Activated naive CD4-positive, alpha-beta T cell treated with Interleukin-2 at 50 U/mL for 16 hours (primary cell): ENCODE measurements at places on chromosomes 4 and X.

GRCh38 chrX:72477781-72478181 is 94.9 kb downstream of the HDAC8 start:
- DNase-seq: no peak

GRCh38 chr4:158850800-158851644 is 82.2 kb downstream of the FNIP2 start:
- DNase-seq: no peak

DNA sequence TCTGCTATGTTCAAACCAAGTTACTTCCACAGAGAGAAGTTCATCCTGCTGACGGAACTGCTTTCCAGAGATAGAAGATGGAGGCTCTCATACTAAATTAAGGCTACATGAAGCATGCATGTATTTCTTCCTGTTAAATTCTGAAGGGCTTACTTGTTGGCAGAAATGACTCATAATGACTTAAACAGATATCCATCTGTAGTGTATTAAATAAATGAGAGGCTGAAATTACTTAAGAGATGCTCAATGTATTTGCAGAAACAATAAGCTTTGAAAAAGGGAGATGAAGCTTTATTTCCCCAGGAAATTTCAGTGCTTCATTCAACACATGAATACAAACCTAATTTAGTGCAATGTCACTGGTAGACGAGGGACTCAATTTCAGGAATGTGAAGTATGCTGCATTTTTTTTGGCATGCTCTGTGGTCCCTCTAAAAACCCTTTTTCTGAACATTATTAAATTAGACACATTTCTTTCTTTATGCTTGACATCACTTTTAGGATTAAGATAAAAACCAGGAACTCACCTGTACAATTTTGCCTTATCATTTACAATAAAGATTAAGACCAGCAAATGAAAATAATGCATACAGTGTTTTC is 759.1 kb upstream of the POU3F4 start:
- no peak for DNase-seq

- DNase-seq: no peak
Observed at GRCh38 chrX:6777238-6778002, 242.5 kb upstream of the VCX3A start.

DNA sequence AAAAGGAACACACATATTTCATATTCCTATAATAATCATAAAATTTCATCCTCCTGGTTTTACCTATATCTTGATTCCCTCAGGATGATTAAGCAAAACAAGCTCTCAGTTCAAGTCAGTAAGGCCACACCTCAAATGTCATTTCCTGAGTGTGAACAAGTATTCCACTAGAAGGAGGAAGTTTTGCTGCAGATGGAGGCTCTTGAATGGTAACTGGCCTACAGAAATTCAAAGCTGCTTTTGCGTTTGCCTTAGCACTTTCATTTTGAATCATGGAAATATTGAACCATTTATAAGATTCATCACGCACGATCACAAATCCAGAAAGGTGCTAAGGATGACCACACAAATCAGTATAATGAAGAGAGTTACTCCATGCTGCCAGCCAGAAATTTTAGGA is 254.4 kb upstream of the CXXC4 start:
- no peak for DNase-seq

DNA sequence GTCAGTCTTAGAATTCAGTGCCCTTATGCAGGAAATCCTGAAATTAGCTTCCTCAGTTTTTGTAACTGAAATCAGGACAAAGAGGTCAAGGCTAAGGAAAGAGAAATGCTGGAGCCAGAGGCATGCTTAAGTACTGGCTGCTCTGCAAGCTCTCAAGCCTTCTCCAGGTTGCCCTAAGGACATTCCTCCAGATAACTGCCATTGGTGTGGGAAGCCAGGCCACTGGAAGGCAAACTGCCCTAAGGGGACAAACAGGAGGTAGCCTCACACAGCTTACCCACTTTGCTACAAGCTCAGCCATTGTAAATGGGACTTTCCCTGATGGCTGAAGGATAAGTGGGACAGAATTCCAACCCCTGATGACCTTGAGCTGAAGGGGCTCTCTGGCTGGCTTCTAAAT is 606.9 kb upstream of the PCDH10 start:
- DNase-seq: no peak

- no peak for DNase-seq
Observed at GRCh38 chrX:148530464-148531077, 30.2 kb downstream of the AFF2 start.

DNA sequence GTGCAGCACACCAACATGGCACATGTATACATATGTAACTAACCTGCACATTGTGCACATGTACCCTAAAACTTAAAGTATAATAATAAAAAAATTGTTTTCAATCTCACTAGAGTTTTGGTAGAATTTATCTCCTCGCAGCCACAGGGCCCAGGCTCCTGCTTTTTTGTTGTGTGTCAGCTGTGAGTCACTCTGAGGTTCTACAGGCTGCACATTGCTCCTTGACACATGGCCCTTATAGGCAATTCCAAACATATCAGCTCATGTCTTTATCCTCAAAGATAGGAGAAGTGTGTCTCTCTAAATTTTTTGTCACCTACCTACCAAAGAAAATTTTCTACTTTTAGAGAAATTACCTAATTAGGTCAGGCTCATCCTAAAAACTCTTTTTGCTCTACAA is 252.1 kb upstream of the ADGRL3 start:
- DNase-seq: no peak
